ENCODE measurements at places on chromosomes 2 and 18.

- peak; percentile 29 for DNase-seq
Observed at GRCh38 chr2:131036696-131037397, 56.4 kb downstream of the FAM168B start.

DNA sequence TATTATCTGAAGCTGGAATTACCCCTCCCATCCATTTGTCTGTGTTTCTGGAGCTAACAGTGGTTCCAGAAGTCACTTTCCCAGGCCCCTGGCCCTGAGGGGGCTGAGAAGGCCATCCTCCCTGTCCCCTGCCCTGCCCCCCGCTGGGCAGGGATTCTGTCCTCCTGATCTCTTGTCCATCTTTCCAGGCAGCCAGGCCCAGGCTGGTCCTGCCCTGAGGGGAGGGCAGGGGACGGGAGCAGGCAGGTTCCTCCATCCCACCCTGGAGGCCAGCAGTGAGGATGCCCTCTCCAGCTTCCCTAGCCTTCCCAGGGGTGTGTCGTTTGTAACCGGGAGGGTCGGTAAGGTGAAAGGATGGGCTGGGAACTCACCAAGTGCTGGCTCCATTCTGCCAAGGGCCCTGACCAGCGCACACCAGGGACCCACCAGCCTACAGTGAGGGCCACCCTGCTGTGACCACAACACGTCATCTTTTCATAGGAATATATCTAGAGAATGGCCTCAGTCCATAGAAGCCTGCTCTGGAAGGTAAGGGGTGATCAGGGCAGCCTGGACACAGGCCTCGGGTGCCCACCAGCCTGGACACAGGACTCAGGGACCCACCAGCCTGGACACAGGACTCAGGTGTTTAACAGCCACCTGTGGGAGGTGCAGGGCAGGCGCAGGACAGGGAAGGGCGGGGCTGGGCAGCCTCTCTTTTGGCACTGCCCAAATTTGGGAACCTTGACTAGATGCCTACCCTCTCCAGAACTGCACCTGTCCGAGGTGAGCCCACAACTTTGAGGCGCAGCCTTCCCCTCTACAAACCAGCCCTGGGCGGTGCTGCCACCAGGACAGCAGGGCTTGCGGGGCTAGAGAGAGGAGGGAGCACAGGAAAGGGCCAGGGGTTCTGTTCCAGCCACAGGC is 35.8 kb upstream of the GPC1 start:
- no peak for DNase-seq

DNA sequence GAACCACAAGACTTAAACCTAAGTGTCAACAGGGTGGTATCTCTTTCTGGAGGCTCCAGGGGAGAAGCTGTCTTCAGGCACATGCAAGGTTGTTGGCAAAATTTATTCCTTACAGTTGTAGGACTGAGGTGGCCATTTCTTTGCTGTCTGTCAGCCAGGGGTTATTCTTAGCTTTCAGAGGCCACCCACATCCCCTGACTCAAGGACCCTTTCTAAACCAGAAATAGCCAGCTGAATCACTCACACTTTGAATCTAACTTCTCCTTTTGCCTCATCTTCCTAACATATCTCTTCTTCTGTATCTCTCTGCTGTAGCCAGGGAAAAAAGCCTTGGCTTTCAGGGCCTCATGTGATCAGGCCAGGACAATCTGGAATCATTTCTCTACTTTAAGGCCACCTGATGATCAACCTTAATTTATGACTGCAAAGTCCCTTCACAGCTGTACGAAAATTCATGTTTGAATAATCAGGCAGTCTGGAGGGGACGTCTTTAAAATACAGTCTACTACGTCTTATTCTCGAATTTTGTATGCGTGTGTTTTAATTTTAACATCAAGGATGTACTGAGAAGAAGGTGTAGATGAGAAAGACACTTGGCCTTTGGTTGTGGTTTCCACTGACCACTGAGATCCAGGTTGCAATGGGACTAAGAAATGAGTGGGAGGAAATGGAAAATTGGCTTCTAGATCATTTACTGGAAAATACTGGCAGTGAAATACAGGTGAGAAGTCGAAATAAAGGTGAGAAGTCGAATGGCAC is 90.4 kb downstream of the DOCK10 start:
- DNase-seq = no peak

DNA sequence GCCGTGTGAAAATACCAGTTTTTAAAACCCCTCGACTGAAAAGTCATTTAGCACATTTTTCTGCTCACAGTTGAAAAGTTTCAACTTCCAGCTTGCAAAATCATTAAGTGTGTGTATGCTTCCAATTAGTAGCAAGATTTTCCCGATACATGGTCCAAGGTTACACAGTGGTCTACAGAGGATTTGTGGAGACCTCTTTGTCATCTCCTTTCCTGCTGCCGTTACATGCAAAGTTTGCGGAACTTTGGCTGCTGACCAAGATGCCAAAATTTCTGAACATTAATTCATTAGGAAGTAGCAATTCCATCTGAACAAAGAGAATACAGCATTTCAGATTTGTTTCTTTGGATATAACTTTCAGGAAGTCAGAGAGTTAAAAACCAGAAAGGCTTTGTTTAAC is 474.6 kb downstream of the PLCL1 start:
- DNase-seq = no peak

DNA sequence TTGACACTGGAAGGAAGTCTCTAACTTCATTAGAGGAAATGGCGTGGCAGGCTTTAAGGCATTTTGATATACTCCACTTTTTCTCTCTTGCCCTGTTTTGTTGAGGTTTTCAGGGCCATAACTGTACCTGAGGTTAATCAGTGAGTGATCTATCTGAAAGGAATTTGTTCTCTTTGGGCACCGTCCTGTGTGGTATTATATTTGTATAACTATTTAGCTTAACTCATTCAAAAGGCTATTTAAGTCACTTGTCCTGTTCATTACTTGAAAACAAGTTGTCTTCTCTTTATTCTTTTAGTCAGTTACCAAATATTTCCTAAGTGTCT is 180.4 kb downstream of the NEDD4L start:
- no peak for DNase-seq

DNA sequence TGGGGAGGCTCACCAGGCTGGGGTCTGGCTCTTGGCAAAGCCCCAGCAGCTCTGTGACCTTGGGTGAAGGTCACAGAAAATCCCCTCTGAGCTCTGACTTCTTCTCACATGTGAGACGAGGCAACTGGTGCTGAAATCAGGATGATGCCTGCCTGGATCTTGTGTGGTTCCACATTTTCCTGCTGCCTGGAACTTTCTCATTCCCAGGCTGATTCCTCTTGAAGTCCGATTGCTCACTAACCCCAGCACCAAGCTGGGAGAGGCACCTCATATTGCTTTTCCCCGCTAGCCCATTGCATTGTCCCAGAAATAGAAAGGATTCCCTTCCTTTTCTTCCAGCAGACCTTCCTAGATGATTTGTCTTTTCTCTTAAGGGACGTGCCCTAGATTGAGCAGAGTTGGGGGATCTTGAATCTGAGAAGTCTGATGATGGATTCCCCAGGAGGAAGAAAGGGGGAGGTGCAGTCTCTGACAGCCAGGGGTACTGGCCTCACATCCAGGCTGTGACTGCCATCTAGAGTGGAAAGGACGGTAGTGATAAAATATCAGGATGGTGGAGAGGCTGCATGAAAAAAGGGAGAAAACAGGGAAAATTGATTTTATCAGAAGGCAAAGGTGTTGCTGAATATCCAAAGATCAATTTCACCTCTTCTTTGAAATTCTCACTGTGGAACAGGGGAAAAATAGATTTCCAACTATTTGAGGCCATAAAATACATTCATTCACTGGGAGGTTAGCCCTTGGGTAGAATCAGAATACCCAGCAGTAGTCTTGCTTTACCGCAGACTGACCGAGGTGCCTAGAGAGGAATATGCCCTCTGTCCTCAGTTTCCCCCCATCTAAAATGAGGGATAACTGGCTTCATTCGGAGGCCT is 96.3 kb downstream of the FAM210A start:
- peak; percentile 57 for DNase-seq

GRCh38 chr2:127081826-127082633 is 24.9 kb downstream of the BIN1 start:
- no peak for DNase-seq

DNA sequence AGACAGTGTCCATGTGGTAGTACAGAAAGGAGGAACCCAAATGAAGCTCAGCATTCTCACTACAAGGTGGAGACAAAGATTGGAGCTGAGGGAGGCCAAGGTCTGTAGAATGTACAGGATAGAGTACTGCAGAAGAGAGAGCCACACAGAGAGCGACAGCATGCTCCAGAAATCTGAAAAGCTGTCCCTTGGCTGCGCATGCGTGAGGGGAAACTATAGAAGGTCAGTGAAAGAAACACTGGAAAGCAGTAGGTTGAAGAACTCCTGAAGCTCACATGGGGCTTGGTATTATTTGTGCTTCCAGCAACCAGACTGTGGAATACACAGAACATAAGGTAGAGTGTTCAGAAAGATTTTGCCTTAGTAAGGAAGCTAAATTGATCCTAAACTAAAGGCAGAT is 142.5 kb downstream of the TXNL1 start:
- DNase-seq = no peak

GRCh38 chr18:59114160-59114559 is 25.5 kb upstream of the SEC11C start:
- DNase-seq = no peak

GRCh38 chr18:23320709-23321236 is 132.3 kb upstream of the RIOK3 start:
- no peak for DNase-seq

DNA sequence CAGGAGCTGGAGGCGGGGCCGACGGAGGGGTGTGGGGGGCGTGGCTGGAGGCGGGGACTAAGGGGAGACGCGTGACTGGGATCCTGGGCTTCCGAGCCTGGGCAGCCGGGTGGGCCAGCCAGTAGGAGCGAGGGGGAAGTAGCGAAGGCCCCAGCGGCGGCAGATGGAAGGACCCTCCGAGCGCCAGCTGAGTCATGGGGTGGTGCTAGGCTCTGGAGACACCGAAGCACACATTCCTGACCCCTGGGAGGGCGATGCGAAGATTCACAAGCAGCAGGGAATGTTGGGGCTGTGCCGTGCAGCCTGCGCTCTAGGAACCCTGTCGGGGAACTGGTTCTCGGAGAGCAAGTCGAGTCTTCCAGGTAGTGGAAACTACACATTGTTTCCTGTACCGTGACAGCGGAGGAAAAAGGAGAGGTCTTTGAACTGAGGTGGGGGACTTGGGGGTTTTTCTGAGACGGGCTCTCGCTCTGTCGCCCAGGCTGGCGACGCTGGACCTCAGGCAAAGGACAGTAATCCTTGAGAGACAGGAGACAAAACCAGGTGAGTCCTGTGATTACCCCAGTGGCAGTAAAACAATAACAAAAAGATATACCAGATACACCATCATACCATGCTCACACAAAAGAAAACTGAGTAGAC is 650 bp upstream of the AFG3L2 start:
- no peak for DNase-seq

GRCh38 chr2:15761910-15762309 is 170.2 kb downstream of the DDX1 start:
- no peak for DNase-seq

DNA sequence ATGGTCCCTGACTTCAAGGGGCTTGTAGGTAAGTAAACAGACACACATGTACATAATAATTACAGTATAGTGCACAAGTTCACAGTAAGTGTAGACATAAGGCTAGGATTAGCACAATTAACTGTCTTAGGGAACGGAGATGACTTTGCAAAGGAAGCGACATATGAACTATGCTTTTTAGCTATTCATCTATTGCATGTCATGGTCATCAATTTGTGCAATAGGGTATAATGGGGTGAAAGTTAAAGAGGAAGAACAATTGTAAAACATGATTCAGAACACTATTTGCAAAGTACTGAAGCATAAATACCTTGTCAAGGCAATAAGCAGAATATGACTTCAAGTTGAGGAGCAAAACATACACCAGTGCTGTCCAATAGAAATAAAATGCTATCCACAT is 112.3 kb upstream of the SLC8A1 start:
- no peak for DNase-seq

- no peak for DNase-seq
Observed at GRCh38 chr18:29034113-29034856, 857.4 kb upstream of the CDH2 start.

DNA sequence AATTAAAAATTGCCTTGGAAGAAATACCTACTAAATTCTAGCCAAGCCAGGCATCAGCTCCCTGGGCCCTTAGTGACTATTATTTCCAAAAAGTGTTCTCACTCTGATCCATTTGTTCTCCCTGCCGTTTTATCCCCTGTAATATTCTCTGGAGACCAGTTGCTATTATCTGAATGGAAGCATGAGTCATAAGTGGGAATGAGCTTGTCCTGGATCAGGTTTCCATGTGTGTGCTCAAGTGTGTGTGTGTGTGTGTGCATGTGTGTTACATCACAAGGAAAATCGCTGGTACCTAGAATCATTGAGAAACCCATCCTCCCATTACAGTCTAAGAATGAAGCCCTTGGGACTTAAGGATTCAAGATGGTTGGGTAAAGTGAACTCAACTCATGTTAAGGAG is 130.3 kb upstream of the CXCR4 start:
- no peak for DNase-seq

- no peak for DNase-seq
Observed at GRCh38 chr18:40469316-40469715, 1485.7 kb upstream of the PIK3C3 start.

DNA sequence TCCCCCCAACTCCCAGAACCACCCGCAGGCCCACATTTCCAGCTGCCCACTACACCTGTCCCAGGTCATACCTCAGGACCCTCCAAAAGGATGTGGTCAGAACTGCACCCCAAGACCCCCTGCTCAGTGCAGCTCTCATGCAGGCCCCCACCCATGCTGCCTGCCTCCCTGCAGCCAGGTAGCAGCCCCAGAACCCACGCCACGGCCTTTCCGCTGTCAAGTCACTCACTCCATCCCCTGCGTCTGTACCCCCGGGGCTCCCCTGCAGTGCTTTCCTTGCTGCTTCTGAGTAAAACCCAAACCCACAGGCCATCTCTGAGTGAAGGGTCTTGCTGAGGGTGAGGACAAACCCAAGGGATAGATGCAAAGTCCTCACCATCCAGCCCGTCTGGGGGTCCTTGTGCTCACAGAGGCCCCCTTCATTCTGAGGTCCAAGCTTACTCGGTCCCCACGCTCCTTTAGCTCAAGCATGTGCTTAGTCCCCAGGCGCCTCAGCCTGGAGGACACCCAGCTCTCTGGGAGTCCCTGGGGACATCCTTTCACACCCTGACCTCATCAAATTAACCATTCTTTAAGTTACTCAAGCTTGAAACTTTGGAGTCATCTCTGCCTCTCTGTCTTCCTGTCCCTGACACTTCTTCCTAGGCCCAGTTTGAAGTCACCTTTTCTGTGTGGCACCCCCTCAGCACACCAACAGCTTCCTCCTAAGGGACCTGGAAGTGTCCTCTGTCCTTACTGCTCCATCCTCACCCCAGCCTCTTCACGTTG is 130.1 kb downstream of the SMAD7 start:
- peak; percentile 35 for DNase-seq

DNA sequence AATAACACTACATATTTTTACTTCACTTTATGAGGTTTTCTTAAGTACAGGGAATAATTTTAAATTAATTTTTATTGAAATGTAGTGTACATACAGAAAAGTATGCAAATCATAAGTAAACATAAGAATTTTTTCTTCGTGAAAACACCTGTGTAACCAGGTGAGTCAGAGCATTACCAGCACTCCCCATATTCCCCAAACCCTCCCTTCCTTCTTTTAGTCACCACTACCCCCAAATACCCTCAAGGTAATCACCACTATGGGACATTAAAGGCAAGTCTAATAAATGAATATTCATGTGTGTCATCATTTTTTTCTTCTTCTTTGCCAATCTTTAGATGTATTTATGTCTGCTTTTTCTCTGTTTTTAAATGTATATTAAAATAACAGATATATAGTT is 139.9 kb upstream of the LTBP1 start:
- no peak for DNase-seq
